ENCODE measurements at places on chromosomes 5 and 9.

DNA sequence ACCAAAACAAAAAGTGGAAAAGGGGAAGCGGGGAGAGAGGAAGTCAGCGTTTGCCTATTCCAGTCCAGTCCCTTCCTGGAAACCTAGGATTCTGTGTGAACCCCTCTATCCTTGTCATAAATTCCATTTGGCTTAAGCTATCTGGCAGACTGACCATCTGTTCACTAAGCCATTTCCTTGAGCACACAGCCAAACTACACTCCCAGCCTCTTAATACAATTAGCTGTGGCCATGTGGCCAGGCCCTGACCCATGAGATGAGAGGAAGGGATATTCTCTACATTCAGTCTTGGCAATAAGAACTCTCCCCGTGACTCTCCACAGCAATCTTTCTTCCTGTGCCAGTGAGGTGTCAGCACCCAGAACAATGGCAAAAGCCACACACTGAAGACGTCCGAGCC, 424.8 kb downstream of the TLE1 start:
- DNase-seq, result no peak

- no peak for DNase-seq
These were observed 114.0 kb downstream of the PIP5K1B start for GRCh38 chr9:68819065-68819464.

GRCh38 chr5:22728610-22729009, 124.5 kb downstream of the CDH12 start:
- DNase-seq, result no peak

DNA sequence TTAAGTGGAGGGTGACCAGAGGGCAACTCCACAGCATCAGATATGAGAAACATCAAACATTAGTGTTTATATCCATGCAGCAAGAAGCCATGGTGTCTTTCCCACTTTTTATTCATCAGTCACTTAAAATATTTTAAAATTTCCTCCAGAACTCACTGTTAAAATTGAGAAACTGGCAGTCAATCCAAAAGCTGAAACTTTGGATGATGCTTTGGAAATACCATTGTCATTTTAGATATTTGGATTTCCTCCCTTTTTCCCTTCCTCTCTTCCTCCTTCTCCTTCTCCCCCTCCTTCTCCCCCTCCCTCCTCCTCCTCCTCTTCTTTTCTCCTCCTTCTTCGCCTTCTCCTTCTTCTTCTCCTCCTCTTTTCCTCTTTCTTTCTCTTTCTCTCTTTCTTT, 33.1 kb upstream of the NTRK2 start:
- DNase-seq, result no peak

- no peak for DNase-seq
These were observed at the start of gene S1PR3 for GRCh38 chr9:88991066-88992034. TSS of gene S1PR3 (plus strand) at chr9:88991468. CDS start at chr9:89001201, 9,733 bp downstream.

DNA sequence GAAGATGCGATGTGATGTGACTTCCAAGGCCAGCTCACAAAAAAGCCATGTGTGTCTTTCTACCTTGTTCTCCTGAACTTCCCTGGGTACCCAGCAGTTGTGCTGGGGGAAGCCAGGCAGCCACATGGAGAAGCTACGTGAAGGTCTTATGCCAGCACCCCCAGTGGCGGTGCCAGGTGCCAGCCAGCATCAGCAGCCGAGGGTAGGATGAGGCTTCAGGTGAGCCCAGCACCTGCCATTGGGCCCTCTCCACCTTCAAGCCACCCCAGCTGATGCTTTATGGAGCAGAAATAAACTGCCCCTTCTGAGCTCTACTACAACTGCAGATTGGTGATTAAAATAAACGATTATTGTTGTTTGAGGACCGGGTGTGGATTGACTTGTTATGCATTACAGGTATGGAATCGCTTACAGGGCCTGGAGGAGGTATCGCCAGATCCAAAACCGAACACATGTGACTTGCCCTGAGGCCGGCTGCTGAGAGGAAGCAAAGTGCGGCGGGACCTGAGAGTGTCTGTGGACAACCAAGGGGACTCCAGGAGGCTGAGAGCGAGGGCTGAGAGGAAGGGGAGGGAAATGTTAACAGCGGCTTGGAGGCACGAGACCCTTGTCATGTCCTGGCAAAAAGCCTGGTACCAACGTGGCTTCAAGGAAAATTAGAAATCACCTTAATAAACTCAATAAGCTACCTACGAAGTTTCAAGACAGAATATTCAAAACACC, 36.0 kb upstream of the OLFM1 start:
- DNase-seq, result no peak

GRCh38 chr5:83145882-83146331, 68.6 kb downstream of the XRCC4 start:
- no peak for DNase-seq

GRCh38 chr5:165101709-165102108, 1596.3 kb downstream of the MAT2B start:
- DNase-seq, result no peak

DNA sequence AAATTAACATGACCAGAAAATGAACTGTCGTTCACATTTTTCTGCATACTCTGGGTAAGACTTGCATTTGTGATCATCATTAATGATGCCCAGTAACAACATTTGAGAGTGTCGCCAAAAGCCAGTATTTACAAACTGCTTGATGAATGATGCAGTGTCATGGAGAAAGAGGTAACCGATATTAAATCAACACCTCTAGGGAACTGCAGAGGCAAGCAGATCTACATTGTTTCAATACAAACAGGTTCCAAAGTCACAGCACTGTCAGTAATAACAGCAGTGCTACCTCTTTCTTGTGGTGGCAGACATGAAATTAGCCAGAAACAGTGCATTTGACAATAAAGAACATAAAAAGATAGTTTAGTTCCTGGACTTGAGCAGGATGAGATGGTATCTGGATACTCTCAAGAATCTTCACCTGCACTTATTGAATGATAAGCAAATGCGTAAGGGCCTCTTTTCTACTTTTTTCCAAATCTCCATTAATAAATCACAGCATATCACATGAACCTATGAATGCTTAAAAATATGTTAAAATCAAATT, 456.6 kb downstream of the ARHGEF28 start:
- DNase-seq, result no peak

- DNase-seq, result no peak
These were observed 86.0 kb downstream of the PRDM6 start for GRCh38 chr5:123174916-123175481.

DNA sequence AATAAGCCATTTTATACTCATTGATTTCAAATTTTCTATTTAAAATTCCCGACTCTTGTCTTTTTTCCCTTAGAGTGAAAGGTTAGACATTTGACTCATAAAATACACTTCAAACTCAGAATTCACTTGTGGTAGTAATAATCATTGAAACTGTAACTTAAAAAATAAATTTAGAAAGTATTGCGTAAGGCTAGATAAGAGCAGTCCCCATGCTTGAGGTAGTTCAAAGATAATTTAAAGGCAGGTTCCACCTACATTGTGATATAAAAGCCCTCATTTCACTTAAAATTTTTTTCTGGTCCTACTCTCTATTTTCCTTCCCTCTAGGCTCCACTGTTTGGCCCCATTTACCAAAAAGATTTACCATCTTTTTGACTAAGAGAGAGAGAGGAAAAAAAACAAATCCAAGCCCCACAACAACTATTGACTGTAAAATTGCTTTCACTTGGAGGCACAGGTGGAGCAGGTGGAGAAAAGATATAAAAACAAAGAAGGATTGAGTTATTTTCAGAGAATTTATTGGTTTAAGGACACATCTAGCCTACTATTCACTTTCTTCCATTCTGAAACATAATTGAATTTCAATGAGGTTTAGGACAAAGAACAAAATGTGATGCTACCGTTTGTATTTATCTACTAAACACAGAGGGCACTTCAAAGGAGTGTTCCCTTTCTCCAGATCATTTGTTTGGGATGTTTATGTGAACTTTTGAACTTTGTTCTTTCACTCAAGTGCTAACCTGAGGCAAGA, 61.0 kb downstream of the FBXO4 start:
- no peak for DNase-seq

DNA sequence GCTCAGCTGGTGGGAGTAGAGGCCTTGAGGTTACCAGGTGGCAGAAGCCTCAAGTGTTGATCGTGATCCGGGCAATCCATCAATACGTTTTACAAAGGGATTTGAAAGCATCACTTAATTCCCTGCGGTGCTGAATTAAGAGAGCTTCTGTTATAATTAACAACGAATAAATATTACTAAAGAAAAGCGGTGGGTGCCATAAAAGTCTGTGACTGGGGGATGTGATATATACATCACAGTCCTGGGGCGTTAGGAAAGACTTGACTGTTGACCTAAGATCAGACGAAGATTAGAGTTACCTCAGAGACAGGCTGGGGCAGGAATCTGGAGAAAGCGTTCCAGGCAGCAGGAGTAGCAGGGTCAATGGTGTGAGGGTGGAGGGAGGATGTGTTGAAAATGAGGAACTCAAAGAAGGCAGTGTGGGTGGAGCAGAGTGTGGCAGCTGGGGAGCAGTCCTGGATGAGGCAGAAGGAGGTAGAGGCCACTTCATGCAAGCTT, 6.7 kb upstream of the C5orf63 start:
- no peak for DNase-seq

DNA sequence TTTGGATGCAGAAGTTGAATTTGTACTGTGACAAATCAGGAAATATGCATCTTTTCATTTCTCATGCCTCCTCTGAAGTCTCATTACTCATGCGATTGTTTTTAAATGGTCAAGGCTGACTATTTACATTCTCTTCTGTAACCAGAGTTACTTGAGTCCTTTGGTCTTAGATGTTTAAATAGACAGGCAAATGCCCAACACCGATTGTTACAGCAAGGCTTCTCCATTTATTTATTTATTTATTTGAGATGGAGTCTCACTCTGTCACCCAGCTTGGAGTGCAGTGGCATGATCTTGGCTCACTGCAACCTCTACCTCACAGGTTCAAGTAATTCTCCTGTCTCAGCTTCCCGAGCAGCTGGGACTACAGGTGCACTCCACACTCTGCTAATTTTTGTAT, 72.7 kb upstream of the SLC28A3 start:
- DNase-seq, result no peak

GRCh38 chr5:68334553-68334886, 119.0 kb downstream of the PIK3R1 start:
- DNase-seq, result no peak

GRCh38 chr5:82314964-82315758, 37.0 kb upstream of the RPS23 start:
- no peak for DNase-seq

- no peak for DNase-seq
These were observed 48.5 kb downstream of the NEK6 start for GRCh38 chr9:124306098-124306735.

- no peak for DNase-seq
These were observed 1982.4 kb downstream of the EFNA5 start for GRCh38 chr5:105688227-105688792.

- no peak for DNase-seq
These were observed 357.7 kb downstream of the SEMA5A start for GRCh38 chr5:9188131-9188530.

- no peak for DNase-seq
These were observed 339.2 kb downstream of the ARL15 start for GRCh38 chr5:53971131-53971530.

GRCh38 chr5:84585218-84585617, 200.5 kb upstream of the EDIL3 start:
- DNase-seq, result no peak

GRCh38 chr5:139915834-139916233, 120.2 kb downstream of the PSD2 start:
- DNase-seq, result no peak

DNA sequence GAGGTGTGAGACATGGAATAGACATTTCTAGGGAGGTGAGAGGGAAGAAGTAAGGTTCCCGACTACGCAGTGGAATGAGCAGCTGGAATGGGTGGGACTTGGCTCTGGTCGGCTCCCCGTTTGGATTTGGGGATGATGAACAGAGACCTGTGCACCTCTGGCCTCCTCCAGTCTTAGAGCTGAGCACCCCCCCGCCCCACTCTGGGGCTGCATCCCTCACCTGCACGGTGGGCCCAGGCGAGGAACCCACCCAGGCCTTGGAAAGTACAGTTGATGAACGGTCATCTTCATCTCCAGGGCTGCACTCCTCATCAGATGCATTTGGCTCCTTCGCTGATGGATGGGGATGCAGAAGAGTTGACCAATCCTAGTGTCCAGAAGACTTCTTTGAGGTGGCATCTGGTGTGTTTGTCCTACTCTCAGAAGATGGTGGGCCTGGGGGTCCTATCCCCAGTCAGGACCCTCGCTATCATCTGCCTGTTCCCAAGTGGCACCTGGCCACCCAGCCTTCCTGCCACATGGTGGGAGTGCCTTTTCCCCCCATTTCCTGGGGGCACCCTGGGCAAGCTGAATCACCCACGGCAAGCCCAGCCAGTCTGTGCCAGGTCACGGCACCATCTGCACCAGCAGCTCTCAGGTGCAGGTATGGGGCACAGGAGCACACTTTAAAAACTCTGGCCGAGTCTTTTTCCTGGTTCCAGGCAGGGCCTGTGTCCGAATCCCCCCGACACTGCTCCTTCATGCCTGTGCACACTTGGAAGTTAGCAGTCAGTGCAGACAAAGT, 70.5 kb downstream of the GTF3C4 start:
- no peak for DNase-seq

DNA sequence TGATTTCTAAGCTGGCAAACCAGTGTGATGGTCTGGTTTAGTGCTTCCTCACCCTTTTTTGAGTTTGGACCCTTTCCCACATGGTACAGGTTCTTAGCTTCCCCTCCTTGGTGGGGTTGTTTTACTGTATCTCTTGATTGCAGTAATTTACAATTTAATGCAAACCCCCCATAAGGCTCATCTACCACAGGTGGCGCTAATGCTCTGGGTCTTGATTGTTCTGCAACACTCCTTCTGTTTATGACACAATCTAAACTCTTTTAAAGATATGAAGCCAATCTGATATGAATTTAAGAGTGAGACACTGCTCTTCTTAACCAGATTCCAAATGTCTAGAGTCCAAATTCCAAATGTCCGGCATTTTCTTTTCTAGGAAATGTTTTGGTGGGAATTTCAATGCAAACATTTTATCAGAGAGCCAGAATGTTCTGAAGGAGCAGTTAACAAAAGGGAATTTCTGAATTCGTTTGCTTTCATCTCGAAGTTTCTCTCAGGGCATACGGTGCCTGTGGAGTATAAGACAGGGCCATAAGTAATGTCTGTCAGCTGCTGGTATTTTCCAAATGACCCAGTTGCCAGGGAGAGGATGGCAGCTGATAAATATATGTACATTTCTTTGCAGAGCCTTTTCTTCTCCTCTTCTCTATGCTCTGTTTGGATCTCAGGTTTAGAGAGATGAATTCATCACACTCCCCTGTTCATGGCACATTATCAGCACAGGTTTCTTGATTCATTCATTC, 246.8 kb downstream of the ARHGAP26 start:
- no peak for DNase-seq

GRCh38 chr5:31783731-31784130, 144.8 kb downstream of the PDZD2 start:
- DNase-seq, result no peak

- no peak for DNase-seq
These were observed 3.9 kb upstream of the LNPEP start for GRCh38 chr5:96932026-96932425.

DNA sequence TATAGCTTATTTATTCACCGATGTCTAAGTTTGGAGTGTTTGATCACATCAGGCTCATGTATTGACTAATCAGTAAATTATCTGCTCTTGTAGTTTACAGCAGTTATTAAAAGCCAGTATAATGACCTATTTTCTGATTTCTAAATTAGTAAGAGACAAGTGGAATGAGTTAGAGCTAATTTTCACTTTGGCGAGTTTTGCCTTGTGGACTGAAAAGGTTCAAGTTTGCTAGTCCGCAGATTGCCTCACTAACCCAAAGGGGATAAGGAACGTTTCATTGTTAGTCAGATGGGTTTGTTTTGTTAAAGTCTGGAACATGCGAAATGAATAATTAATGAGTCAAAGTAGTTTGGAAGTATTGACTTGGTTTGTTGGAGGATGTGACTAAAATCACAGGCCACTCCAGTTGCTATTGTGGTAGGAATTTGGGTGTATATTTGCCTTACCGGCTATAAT, 40.1 kb downstream of the SMARCA2 start:
- no peak for DNase-seq

GRCh38 chr5:58794875-58795274, 212.0 kb downstream of the RAB3C start:
- DNase-seq, result no peak
